Midbrain (tissue), 1 donor: ENCODE measurements at places on chromosomes 3 and 15.
A peak's percentile ranks its signal among the peaks of the same experiment; 100 is the strongest.

- no peak for DNase-seq
These were observed 643.2 kb downstream of the SQOR start for GRCh38 chr15:46278062-46278461.

DNA sequence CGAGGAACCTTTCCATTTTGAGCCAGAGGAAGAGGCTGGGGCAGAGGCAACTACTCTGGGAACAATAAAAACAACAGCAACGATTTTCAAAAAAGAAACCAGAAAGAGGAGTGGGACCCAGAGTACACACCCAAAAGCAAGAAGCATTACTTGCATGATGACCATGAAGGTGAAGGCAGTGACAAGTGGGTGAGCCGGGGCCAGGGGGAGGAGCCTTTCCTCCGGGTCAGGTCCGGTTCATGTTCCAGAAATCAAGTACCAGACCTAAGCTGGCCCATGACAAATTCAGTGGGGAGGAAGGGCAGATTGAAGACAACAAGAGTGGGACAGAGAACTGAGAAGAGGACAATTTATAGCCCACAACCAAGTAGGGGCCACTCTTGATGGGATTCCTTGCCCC lies 77.2 kb upstream of the STT3B start:
- no peak for DNase-seq

- no peak for DNase-seq
These were observed 1.0 kb upstream of the CD200R1L start for GRCh38 chr3:112847692-112848091.

- peak; percentile 44 for DNase-seq
These were observed 1.4 kb downstream of the CRTAP start for GRCh38 chr3:33115024-33115768.

GRCh38 chr3:66224220-66224619 lies 3.4 kb downstream of the SLC25A26 start:
- no peak for DNase-seq

- no peak for DNase-seq
These were observed 143.2 kb downstream of the DOCK3 start for GRCh38 chr3:50817756-50818529.

DNA sequence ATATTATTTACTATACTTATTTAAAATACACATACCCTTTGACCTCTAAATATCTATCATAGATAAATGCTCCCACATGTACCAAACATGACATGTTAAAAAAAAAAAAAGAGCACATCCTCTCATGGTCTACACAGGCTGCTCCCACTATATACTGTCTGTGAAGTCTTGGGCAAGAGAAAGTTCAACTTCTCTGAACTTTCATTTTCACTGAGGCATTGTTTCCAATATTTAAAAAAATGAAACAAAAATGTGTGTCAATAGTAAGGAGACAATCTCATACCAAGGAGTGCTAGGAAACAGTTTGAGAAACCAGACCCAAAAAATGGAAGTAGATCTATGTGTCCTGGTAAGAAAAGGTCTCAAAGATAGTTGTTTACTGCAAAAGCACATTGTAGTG lies 29.3 kb downstream of the SLC4A7 start:
- no peak for DNase-seq

- no peak for DNase-seq
These were observed 872.3 kb downstream of the ROBO1 start for GRCh38 chr3:78895528-78895927.

GRCh38 chr3:40997711-40998519 lies 201.4 kb upstream of the CTNNB1 start:
- no peak for DNase-seq

DNA sequence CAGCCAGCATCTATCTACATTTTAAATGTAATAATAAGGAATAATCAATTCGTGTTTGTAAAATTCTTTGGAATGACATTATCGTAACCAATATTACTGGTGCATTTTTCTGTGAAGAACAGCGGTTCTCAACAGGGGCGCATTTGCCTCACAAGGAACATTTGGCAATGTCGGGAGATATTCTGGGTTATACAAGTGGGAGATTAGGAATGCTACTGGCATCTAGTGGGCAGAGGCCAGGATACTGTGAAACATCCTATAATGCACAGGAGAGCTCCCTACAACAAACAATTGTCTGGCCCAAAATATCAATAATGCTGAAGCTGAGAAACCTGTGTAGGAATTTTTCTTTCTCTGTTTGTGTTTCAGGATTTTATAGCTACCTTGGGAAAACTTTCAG lies 25.0 kb downstream of the ACP3 start:
- no peak for DNase-seq

DNA sequence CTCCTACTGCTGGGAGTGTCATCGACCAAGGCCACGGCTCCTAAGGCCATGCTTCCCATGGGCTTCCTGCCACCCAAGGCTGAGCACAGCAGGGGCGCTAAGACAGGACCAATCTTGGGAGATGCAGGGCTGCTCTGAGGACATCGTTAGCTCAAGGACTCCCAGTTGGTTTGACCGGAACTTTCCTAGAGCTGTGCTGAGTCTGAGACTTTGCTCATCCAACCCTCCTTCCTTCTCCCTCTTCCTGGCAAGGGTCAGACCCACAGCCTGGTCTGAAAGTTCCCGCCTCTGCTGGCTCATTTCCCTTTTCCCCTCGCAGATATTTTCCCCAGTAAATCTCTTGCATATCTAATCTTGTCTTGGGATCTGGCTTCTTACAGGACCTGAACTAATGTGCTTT lies 57.2 kb downstream of the EPHB3 start:
- no peak for DNase-seq

- peak; percentile 23 for DNase-seq
These were observed 293.3 kb downstream of the MEX3B start for GRCh38 chr15:81752546-81752942.

GRCh38 chr3:131072845-131073244 lies 46.2 kb downstream of the NEK11 start:
- DNase-seq: no peak

- DNase-seq: no peak
These were observed 38.6 kb downstream of the SUCNR1 start for GRCh38 chr3:151912028-151912427.

- DNase-seq: peak; percentile 86
These were observed 455 bp upstream of the SNAP23 start for GRCh38 chr15:42494998-42495360.

DNA sequence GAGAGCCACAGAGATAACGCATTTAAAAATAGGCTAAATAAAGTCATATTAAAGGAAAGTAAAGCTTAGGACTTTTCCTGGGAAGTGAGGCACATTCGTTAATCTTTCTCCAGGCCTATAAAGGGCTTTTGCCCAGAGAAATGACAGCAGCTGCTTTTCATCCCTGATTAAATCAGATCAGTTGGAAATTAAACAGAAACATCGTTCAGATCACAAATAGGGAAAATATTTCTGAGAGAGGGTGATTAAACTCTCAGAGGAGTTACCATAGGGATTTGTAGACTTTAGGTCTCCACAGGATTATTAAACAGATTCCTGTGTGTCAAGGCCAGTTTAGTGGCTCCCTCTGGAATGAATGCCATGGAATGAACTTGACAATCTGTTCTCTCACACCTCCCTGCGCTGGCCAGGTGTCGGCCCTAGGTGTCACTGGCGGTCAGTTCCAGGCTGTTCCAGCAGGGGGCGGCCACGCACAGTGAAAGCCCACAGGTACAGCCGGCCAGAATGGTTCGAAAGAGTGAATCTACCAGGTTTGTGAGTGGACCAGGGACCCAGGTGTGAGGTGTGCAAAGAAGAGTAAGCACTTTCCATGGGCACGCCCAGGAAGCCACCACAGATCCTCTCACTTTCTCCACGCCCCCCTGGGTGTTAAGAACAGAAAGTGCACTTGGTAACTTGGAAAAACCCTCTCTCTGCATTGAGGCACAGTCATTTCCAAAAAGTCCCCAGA lies 253.0 kb upstream of the RASGRP1 start:
- DNase-seq: peak; percentile 63

GRCh38 chr15:73732930-73733329 lies 20.2 kb downstream of the INSYN1 start:
- no peak for DNase-seq

GRCh38 chr3:121601212-121601812 lies 8.1 kb downstream of the FBXO40 start:
- no peak for DNase-seq

DNA sequence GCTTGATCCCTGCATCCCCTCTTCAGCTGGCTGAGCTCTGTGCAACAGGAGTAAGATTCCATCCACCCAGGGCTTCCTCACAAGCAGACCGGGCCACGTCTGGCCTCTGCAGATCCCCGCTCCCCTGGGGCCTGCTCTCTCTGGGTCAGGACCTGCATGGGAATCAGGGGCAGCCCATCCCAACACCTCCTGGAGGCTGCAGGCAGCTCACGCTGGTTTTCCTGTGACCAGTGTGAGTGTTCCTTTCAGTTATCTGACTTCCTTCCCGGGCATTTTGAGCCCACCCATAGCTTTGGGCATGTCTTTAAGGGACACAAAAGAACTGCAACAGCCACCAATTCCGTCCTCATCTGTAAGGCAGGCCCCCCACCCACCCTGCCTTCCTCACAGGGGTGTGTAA lies 16.3 kb downstream of the NUP210 start:
- no peak for DNase-seq

DNA sequence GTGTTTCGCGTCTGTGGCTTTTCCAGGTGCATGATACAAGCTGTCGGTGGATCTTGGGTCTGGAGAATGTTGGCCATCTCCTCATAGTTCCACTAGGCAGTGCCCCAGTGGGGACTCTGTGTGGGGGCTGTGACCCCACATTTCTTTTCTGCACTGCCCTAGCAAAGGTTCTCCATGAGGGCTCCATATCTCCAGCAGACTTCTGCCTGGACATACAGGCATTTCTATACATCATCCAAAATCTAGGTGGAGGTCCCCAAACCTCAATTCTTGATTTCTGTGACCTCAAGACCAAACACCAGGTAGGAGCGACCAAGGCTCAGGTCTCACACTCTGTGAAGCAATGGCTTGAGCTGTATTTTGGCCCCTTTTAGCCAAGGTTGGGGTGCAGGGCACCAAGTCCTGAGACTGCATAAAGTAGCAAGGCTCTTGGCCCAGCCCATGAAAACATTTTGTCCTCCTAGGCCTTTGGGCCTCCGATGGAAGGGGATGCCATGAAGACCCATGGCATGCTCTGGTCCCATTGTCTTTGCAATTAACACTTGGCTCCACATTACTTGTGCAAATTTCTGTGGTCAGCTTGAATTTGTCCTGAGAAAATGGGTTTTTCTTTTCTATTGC lies 615.3 kb downstream of the ZBBX start:
- no peak for DNase-seq
